Panc1 (cell line): ENCODE measurements at places on chromosomes 7 and 10.

DNA sequence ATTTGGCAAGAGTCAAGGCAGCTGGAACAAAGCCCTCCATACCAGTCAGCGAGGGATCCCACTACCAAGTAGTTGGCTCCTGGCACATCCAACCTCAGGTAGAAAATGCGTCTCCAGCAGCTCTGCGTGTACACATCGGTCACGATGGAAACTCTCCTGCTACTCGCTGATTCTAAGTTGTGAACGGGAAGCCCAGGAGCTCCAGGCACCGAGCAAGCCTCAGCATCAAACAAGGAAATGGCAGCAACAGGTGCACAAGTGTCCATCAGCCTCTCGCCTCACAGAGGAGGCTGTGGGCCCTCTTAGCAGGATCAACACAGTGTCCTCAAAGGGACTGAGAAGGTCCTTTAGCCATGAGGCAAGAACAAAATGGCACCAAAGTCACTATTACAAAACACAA is 127.0 kb downstream of the TCERG1L start:
- DNase-seq = no peak

GRCh38 chr10:101897633-101898032 is 54.0 kb upstream of the KCNIP2 start:
- no peak for DNase-seq

DNA sequence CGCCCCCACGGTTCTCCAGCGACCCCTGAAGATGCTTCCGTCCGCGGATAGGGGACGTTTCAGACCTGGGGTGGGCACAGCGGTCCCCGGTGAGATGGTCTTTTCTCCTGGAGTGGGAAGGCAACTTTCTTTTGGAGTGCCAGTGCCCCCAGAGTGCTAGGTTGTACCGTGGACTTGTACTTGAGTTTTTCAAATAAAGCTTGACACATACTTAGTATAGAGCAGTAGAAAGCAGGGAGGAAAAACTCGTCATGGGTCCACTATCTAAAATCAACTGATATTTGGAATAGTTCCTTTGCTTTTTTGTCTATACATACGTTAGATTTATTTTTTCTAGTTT is 28.4 kb downstream of the RBM20 start:
- DNase-seq = no peak

DNA sequence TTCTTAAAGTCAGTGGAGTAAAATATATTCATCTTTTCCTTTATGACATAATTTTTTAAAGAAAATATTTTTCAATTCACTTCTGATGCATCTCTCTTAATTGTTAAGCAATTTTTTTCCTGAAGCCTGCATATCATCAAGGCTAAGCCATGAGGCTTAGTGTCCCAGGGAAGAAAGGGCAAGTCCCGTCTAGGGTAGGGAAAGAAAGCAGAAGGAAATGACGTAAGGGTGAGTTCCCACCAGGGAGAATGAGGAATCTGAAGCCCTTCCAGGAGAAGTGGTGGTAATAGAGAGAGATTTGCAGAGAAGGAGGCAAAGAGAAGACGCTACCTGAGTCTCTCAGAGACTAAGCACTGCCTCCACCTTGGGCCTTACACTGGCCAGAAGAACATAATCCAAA is 96.8 kb upstream of the NFE2L3 start:
- DNase-seq = no peak

GRCh38 chr7:149750122-149750845 is 23.1 kb downstream of the ZNF467 start:
- DNase-seq = no peak

GRCh38 chr7:134422638-134423037 is 36.3 kb downstream of the AKR1B1 start:
- no peak for DNase-seq

GRCh38 chr10:129104266-129105045 is 362.6 kb upstream of the MGMT start:
- no peak for DNase-seq

- DNase-seq = no peak
Observed at GRCh38 chr7:149238051-149238450, 1.4 kb upstream of the ZNF212 start.

- DNase-seq = no peak
Observed at GRCh38 chr7:17019106-17019505, 137.3 kb upstream of the AGR3 start.

GRCh38 chr7:116862951-116863670 is 724 bp downstream of the CAPZA2 start:
- DNase-seq = no peak

DNA sequence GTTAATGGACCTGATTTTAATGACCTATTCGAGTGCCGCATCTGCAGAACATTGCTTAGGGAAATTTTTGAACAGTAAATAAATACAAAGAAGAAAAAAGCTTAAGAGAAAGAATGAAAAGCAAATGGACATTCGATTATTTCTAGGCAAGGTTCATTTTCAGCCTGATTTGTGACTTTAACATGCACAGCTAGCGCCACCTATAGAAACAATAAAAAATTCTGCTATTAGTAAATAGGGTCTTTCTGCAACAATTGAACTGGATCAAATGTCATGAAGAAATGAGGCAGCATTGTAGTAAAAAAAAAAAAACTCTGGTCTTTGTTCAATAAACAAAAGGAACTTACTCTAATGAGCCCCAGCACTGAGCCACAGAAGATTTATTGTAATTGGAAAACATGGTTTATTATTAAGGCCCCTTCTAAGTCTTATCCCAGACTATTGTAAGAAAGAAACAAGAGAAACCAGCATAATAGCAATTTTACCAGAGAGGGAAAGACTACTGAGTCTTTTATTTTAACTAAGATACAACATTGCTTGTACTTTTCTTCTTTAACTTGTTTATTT is 41.4 kb upstream of the GHITM start:
- DNase-seq = no peak

- DNase-seq = no peak
Observed at GRCh38 chr10:121069061-121069850, 218.1 kb downstream of the WDR11 start.

GRCh38 chr10:95319239-95319638 is 28.4 kb upstream of the PDLIM1 start:
- no peak for DNase-seq

DNA sequence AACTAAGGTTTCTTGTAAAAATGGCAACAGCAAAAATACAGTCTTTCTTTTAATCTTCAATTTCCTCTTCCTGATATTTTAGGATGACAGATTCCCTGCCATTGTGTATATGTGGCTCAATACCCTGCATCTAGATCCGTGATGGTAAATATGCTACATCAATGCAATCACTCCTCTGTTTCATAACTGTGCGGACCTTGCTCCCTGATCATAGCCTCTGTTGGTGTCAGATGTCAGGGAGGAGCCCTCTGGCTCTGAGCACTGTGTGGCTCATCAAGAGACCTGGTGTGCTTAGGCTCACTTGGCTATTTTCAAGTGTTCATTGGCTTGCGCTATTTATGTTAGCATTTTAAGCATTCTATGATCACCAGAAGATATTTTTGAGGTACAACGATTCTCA is 33.0 kb upstream of the AGR3 start:
- DNase-seq = no peak

GRCh38 chr7:131895541-131896164 is 339.2 kb upstream of the PODXL start:
- peak; percentile 7 for DNase-seq

- no peak for DNase-seq
Observed at GRCh38 chr7:71285571-71286145, 153.7 kb downstream of the GALNT17 start.

- no peak for DNase-seq
Observed at GRCh38 chr7:28067171-28067570, 113.4 kb downstream of the JAZF1 start.

- DNase-seq = no peak
Observed at GRCh38 chr10:70893227-70894006, 5.1 kb upstream of the PCBD1 start.

GRCh38 chr10:110414548-110415309 is 83.0 kb upstream of the DUSP5 start:
- no peak for DNase-seq

- DNase-seq = no peak
Observed at GRCh38 chr10:43701295-43701694, 52.6 kb upstream of the ZNF32 start.

- no peak for DNase-seq
Observed at GRCh38 chr10:33125522-33126517, 167.8 kb upstream of the ITGB1 start.

- DNase-seq = peak; percentile 7
Observed at GRCh38 chr10:99172128-99172738, 63.4 kb downstream of the HPSE2 start.

- no peak for DNase-seq
Observed at GRCh38 chr10:52956861-52957260, 184.3 kb upstream of the MBL2 start.

- no peak for DNase-seq
Observed at GRCh38 chr10:91800182-91800581, 2.0 kb downstream of the TNKS2 start.

- no peak for DNase-seq
Observed at GRCh38 chr10:94902570-94902969, 35.9 kb upstream of the CYP2C9 start.

DNA sequence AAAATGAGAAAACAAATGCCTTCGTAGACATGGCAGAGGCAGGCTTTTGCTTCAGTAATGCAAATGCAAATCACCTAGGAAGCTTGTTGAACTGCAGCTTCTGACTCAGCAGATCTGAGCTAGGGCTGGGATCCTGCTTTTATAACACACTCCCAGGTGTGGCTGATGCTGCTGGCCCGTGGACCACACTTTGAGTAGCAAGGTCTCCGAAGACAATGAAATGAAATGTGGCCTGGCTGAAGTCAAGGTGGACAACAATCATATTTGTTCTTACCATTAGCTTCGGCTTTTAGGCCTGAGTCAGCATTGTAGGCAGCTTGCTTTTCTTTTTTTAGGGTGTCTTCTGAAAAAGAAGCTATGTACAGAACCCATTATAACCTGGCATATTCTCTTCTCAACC is 26.3 kb downstream of the COL17A1 start:
- no peak for DNase-seq

DNA sequence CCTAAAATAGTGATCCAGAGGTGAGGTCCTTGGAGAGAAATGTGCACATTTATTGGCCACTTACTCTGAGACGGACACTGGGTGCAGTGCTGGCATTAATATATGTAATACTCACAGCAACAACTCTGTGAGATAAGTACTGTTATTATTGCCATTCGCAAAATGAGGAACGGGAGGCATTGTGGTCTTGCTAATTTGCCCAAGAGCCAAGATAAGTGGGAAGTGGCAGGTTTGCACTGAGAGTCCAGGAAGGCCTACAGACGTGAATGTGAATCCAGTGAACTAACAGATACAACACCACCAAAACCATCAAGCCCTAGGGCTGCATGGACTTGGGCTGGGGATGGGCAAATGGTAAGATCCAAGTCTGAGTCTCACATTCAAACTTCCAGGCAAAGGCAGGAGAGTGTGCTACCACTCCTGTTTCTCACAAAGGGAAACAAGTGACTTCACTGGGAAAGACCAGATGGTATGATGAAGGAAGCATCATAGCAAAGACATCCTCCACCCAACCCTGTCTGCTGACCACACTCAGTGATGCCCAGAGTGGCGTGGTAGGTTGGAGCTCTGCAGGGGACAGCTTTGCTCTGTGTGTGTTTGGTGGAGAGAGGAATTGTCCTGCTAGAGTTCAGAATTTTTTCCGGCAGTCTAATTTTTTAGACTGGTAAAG is 19.2 kb downstream of the TMEM273 start:
- DNase-seq = no peak

GRCh38 chr7:93442478-93443224 is 131.9 kb downstream of the CALCR start:
- DNase-seq = peak; percentile 15
